ENCODE measurements at places on chromosomes 3 and 15.

DNA sequence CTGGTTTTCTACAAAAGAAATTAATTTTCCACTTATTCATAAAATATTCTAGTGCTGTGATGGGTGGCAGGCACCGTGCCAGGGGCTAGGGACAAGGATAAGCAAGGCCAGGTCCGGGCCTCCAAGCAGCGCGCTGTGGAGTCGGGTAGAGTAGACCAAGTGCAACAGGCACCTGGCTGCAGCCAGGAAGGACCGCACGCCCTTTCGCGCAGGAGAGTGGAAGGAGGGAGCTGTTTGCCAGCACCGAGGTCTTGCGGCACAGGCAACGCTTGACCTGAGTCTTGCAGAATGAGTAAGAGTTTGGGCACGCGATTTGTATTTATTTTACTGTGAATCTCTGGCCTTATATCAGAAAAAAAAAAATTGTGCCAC lies at the start of gene CASR:
TSS of gene CASR (plus strand) at position 148 of the 372 bp plus-strand sequence. CDS start 70,522 bp downstream, outside the sequence.
- DNase-seq = no peak

- peak; percentile 48 for DNase-seq
Observed at GRCh38 chr3:196941729-196942225, 551 bp downstream of the NCBP2 start.

DNA sequence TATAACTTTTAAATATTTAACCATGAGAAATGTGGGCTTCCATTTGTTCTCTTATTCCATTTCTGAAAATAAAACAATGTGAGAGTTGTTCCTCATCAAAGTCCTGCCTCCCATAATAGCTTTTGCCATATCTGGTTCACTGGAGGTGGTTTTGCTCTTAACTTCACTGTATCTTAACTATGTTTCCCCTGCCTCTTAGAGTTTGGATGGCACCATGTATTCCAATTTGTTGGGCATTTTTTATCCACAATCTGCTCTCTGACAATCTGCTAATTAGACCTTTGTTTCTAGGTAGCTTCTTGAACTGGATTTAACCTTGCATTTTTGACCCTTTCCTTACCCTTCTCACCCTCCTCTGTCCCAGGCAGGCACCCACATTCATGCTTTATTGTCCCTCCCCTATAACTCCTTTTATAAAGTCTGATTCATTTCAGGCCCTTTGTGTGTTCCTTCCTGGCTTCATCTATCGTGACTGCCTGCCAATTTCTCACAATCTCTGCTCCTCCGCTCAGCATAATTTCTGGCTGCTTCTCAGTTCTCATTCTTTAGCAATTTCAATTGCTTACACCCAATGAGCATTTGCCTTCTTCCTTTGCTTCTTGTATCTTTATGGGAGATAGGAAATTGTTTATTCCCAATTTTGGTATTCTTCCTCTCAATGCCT lies 144.2 kb upstream of the ARHGEF26 start:
- no peak for DNase-seq

DNA sequence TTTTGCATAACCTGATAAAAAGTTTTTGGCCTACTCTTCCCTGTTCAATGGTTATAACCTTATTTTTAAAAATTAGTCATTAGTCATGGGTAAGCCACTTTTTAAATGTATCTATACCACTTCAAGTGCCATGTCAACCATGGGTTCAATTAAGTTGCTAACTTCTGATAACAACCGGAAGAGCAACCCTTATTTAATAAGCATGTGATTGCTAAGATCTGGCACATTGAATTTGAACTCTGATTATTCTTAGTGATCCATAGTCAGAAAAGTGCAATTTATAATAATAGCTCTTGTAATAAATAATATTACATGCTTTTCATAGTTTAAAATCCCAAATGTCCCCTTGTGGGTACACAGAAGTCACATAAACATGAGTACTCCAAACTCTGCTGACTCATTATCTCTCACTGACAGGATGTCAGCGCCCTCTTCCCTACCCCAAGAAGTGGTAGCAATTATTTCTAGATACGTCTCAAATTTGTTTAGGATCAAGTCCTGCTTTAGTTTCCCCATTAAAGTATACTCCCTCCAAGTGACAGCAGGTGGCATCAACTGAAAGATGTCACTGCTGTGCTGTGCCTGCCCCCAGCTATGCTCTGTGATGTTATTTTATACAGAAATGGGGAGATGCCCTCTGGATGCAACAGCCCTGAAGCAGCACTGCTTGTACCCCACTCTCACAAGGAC lies 18.6 kb downstream of the SAMD7 start:
- no peak for DNase-seq

- DNase-seq = no peak
Observed at GRCh38 chr3:112384769-112385168, 51.8 kb downstream of the CD200 start.

DNA sequence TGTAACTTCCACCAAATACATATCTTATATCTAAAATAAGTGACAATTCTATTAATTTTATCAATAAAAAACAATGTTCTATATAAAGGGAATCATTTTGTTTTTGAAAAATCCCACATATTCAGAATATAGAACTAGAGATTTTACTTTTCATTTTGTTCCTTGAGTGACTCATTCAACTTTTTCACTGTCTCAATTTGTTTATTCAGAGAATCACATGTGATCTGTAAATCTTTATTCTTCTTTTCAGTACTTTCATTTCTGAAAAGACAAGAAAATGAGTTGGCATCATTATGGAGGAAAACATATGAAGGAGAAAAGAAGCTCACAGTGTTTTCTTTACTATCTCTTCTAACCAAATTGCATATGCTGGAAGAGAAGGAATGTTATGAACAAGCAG lies 35.0 kb downstream of the CIP2A start:
- DNase-seq = no peak

DNA sequence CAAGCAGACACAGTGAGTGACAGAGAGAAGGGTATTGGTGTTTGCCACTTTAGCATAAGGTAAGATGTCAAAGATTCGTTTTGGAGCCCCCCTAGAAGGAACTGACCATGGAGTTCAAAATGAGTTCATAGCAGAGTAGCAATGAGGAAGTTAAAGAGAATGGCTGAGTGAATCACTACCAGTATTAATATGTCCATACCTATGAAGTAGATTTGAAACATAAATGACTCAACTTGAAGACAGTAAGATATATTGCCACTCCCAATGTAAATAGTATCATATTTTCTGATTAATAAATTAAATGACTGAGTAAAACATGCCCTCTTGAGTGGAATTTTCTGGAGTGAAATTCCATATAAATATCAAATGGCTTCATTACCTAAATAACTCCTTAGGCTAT lies 675.1 kb downstream of the NLGN1 start:
- no peak for DNase-seq

- no peak for DNase-seq
Observed at GRCh38 chr15:72239652-72240051, 8.7 kb upstream of the PKM start.

Data from T-helper 22 cell (primary cell).